ENCODE measurements at places on chromosomes 7 and 10. TPM values are rescaled to one million over a fixed set of nuclear protein-coding genes. Genes with fewer than 3 reads are reported as not detected.
A peak's percentile ranks its signal among the peaks of the same experiment; 100 is the strongest.

The NAT16 gene
- total RNA-seq: not detected

The LBX1 gene
- total RNA-seq: not detected

The IGF2BP3 gene
- 4.6 TPM for total RNA-seq

The SH2D4B gene
- total RNA-seq: under 0.01 TPM

The GBX1 gene
- total RNA-seq: not detected

The C10orf62 gene
- not detected for total RNA-seq

The WNT16 gene
- total RNA-seq: not detected

The KIAA1549 gene
- total RNA-seq: 0.26 TPM

The STEAP2 gene
- 3.9 TPM for total RNA-seq

The SLC25A28 gene
- 15.4 TPM for total RNA-seq

GRCh38 chr7:23135755-23136154 is 30.2 kb downstream of the KLHL7 start:
- no peak for DNase-seq

DNA sequence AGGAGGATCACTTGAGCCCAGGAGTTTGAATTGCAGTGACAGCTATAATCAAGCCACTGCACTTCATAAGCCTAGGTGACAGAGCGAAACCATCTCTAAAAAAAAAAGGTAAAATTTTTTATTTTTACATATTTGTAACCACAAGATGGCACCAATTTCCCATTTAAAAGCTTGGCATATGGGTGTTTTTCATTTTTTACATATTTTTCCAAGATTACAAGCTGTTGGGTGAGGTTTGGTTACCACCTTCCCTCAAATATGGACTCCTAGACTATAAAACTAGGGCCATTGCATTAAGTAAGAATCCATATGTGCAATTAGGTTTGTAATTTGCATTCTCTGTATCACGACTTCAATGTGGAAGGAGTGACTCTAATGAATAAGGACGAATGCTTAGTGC is 129.3 kb upstream of the ACBD5 start:
- peak; percentile 17 for DNase-seq

- DNase-seq: no peak
These were observed 187.5 kb downstream of the GRID1 start for GRCh38 chr10:86179153-86179524.

GRCh38 chr10:80517416-80518142 is 20.1 kb upstream of the SH2D4B start:
- no peak for DNase-seq

DNA sequence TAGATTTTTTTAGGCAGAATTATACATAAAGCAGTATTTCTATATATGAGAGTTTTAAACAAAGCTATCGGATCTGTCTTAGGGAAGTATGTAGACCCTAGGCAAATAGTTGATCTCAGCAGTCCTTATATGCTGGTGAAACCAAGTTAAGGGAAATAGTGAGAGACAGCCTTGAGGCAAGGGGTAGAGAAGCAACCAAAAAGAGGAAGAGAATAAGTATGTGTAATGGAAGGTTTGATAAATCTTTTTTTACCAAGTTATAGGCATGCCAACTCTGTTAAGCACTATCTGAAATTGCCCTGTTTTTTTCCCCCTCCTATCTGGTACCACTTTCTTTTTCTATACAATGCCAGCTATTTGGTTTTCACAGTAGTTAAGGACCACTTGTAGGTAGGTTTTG is 19.9 kb downstream of the SPAG6 start:
- DNase-seq: no peak

- no peak for DNase-seq
These were observed 240.7 kb downstream of the PARD3 start for GRCh38 chr10:34574353-34574934.

DNA sequence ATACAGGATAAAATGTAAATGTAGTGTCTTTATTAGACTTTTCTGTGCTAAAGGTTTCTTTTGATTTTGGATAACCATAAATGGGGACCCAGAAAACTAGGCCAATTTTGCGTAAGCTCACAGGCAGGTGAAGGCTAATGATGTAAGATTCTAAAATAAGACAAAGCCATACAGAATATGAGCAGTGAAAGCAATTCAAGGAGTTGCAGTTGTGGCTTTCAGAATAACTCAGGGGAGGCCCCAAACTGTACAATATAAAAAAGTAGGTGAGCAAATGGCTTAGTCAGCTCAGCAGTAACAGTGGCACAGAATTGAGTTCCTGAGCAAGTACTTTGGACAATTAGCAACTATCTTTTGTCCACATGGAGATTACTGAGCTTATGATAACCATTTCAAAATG is 81.7 kb upstream of the NRP1 start:
- no peak for DNase-seq

DNA sequence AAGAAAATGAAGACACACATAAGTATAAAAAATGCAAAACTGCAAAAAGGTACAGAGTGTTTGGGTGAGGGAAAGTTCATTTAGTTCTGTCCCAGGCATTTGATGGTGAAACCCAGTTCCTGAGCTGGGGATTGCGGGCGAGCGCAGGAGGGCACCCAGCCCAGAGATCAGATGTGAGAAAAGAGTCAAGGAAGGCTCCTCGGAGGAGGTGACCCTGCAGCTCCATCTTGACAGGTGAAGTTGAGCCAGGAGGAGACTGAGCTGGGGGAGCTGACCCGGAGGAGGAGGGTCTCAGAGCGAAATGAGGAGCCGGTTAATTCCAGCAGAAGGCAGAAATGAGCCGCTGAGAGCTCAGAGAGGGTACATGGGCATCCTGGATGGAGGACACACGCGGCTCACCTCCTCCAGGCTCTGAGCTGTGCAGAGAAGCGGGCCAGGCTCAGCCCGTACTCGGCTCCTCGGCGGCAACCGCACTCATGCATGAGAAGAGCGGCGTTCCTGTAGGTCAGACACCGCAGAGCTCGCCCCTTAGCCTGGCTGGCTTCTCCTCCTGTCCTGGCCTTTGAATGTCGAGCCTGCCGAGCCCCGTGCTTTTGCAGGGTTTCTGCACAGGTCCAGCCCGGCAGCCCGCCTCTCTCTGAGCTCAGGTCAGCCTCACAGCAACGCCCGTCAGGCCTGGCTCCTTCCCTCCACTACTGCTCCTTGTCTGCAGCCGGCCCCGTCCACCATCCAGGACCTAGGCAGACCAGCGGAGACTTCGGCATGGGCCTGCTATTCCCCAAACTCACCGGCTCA is 9.5 kb upstream of the RAMP3 start:
- DNase-seq: no peak

GRCh38 chr7:9603291-9603690 is 1169.9 kb downstream of the NXPH1 start:
- no peak for DNase-seq

- peak; percentile 63 for DNase-seq
These were observed 88.2 kb upstream of the HDAC9 start for GRCh38 chr7:18407385-18407784.

GRCh38 chr10:30187010-30187409 is 127.6 kb upstream of the JCAD start:
- DNase-seq: no peak

- DNase-seq: peak; percentile 38
These were observed 184.3 kb upstream of the MBL2 start for GRCh38 chr10:52956861-52957260.

- DNase-seq: no peak
These were observed 44.5 kb upstream of the TRIM8 start for GRCh38 chr10:102599565-102600327.

DNA sequence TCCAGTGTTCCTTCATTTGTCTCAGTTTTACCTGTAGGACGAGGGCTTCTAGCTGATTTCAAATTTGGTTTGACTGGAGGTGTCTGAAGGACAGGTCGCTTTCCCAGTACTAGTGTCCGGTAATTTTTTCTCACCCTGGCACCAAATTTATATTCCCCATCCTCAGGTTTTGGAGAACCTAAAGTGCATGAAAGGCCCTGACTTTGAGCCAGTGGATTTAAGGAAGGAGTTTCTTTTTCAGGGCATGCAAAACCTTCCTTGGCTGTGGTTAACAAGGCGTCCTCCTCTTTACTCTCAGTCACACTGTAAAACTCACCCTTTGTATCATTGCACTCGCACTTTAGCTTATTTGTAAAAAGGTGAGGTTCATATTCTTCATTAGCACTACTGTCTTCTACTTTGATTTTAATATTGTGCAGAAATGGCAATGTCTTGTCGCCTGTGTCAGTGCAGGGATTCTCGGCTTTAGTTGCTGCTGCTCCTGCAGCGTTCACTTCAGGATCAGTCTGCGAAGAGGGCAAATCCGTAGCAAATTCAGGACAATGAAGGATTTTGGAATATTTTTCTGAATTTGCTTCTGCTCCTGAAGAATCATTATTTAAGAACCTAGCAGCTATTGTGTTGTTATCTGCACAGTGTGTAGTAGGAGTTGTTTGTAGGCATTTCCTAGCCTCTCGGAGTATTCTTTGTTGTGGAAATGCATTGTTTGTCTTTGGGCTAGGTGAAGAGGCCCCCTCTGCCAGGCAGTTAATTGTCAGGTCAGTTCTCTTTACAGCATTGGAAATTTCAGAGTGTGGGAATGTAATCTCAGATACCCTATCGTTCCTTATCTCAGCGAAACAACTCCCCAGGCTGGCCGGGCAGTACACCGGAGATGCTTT is 9.9 kb downstream of the SKIDA1 start:
- no peak for DNase-seq

GRCh38 chr7:116552602-116553001 is 27.8 kb downstream of the CAV1 start:
- peak; percentile 89 for DNase-seq

GRCh38 chr10:15474671-15475070 is 103.6 kb upstream of the FAM171A1 start:
- DNase-seq: no peak

- no peak for DNase-seq
These were observed 67.2 kb downstream of the EMX2 start for GRCh38 chr10:117609796-117610170.

GRCh38 chr7:122550545-122550944 is 148.4 kb downstream of the RNF133 start:
- DNase-seq: peak; percentile 7

DNA sequence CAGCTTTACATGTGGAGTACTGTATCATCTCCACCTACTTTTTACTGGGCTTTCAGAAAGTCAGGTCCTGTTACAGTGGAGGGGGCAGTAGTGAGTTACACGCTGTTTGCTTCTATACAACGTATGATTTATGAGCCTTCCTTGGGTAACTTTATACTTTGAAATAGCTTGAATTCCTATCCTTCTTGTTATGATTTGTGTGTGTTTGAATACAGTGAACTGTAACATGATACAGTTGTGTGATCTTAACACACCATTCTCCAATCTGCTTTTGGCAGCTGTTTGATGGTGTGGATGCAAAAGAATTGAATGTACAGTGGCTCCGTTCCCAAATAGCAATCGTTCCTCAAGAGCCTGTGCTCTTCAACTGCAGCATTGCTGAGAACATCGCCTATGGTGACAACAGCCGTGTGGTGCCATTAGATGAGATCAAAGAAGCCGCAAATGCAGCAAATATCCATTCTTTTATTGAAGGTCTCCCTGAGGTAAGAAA is 41.7 kb downstream of the SP8 start:
- peak; percentile 33 for DNase-seq

GRCh38 chr10:87675396-87676376 is 16.0 kb downstream of the PAPSS2 start:
- DNase-seq: peak; percentile 92

DNA sequence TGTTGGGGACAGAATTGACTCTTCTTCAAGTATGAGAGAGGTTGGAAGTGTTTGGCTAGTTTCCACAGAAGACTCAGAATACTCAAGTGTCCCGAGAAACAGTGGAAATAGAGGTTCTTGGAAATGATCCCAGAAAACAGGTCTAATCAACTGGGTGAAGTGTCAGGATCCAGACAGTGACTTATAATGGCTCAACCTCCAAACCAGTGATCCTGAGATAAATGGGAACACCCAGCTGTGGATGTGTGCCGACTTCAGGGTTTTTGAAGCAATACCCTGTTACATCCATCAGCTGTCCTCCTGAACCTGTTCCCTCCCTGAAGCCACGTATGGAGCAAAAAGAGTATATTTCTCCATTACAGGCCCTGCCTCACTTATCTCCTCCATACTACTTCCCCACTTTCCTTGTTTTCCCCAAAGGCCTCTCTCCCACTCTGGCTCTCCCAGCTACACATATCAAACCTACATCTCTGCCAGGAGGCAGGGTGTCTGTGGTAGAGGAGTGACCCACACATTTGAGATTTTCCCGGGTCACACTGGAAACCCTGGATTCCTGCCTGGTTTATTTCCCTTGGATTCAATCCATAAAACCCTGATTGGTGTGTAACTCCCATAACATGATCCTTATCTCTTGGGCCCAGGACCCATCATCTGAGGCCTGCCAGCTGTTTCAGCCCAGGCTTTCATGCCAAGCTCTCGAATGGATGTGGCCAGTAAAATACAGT is 17.6 kb upstream of the ELOVL3 start:
- DNase-seq: no peak

- DNase-seq: no peak
These were observed 48.7 kb downstream of the BPGM start for GRCh38 chr7:134695321-134695860.

DNA sequence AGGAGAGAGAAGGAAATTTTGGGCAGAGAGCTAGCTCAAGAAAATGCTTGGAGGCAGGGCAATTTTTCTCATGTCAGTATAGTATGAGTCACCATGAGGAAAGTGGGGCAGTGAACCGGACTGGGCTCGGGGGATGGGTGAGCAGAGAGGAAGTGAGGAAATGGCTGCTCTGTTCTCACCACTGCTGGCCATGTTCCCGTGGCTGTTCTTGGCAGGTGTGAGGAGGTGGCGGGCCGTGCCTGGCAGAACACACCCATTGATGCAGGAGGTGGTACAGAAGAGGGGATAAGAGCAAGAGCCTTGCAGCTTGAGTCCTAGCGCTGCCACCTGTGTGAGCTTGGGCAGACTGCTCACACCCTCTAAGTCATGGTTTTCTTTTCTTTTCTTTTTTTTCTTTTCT is 304.4 kb upstream of the LYZL1 start:
- peak; percentile 91 for DNase-seq

- DNase-seq: peak; percentile 67
These were observed 320.0 kb downstream of the EXOC4 start for GRCh38 chr7:133572843-133573242.

DNA sequence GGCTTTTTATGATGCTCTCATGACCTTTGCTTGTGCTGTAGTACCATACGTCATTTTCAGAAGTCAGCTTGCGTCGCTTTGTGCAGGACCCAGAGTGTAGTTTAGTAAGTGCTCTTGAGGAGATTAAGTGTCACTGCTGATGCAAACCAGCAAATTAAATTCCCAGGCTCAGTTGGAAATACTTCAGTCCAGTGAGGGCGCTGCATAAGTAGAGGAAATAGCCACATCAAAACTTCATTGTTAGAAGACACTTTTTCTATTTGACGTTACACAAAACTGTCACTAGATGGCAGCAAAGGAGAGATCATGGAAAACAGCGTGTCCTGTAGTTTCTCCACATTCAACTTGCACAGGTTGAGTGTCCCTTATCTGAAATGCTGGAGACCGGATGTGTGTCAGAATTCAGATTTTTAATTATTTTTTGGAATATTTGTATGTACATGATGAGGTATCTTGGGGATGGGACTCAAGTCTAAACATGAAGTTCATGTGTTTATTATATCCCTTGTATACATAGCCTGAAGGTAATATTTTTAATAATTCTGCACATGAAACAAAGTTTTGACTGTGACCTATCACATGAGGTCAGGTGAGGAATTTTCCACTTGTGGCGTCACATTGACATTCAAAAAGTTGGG is 7.9 kb downstream of the ZNF22 start:
- peak; percentile 87 for DNase-seq

GRCh38 chr10:133124357-133125211 is 35.4 kb upstream of the KNDC1 start:
- no peak for DNase-seq

- peak; percentile 67 for DNase-seq
These were observed at the start of gene TMEM140 for GRCh38 chr7:135147899-135148721. Gene TMEM140, plus strand, starts transcription at chr7:135148072. Its CDS starts 16,370 bp downstream, at chr7:135164442.

All from bronchial epithelial cell (primary cell).